ENCODE measurements at places on chromosomes 12 and 14.

- no peak for DNase-seq
Measured at GRCh38 chr12:51888316-51889215, 663 bp downstream of the ANKRD33 start.

- no peak for DNase-seq
Measured at GRCh38 chr14:85041618-85042017, 488.3 kb upstream of the FLRT2 start.

- DNase-seq: no peak
Measured at GRCh38 chr12:39813776-39814175, 194.2 kb upstream of the ABCD2 start.

GRCh38 chr14:75501080-75501479 lies 21.2 kb upstream of the BATF start:
- no peak for DNase-seq

DNA sequence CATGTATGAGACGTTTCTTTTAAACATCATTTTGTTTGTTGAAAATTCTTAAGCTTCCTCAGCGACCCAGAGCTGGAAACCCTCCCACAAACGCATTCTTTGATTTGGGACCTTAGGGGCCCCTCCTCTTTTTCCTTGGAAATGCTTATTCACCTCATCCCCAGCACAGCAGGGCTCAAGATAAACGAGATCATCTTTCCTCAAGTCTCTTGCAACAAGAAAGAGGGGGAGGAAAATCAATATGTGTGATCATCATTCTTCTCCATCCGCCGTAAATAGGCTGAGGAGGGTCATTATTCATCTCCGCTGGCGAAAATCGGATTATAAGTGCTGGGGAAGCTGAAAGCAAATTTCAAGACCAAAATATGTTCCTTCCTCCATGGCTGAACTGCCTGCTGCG lies 1415.2 kb downstream of the AACS start:
- DNase-seq: no peak

- DNase-seq: no peak
Measured at GRCh38 chr12:85179680-85180270, 100.2 kb upstream of the ALX1 start.

- peak; percentile 73 for DNase-seq
Measured at GRCh38 chr14:61695695-61696527, 598 bp downstream of the HIF1A start.

GRCh38 chr12:114311974-114312373 lies 94.0 kb downstream of the TBX5 start:
- no peak for DNase-seq

DNA sequence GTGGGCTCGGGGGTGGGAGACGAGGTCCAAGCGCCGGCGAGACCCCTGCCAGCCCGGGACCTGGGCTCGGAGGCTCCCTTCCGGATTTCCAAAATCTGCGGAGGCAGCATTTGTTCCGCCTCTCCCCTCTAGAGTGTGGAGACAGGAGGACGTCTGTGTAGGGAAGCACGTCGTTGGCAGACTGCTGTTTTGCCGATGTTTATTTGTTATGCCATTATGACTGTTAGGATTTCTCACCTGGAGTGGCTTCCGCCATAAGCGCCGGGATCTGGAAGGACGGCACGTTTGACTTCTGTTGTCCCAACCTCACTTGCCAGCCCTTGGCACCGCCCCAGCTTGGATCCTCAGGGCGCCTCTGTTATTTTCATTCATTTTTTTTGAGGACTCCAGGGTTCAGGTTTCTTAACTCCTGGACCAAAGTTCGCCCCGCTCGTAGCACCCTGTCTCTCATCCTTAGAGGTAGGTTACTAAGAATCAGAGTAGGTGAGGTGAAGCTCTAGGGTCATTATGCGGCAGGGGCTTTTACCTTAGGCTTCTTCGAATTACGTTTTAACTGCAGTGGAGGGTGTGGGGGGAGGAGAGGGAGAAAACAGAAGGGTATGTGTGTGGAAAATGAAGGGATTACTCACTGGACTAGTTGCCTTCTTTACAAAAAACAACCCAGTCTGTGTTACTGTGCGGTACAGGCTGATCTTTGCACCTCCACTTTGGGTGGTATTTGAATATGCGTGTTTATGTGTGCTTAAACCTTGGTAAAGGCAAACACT lies 547 bp upstream of the PYGL start:
- peak; percentile 15 for DNase-seq

DNA sequence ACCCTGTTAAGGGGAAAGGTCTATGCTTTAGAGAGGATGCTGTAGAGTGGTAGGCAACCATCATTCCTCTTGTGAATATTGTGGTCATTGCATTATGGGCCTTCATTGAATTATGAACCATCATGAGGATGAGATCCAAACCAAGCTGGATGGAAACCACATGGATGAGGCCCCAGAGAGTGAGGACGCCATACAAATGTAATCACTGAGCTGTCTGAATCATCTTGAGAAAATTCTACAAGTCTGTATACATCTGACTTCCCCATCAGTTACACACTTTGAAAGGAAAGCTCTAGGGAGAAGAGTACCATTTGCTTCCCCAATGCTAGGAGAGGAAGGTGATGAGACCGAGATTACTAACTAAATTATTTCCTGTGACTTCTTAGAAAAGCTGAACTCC lies 172.9 kb downstream of the CACNA1C start:
- no peak for DNase-seq

GRCh38 chr14:90255871-90256270 lies 482 bp upstream of the PSMC1 start:
- no peak for DNase-seq

Data from stimulated activated naive CD8-positive, alpha-beta T cell treated with anti-CD3 and anti-CD28 coated beads, Interleukin-15, amount 100 ng/mL, for 72 hours (primary cell).